ENCODE measurements at places on chromosomes 1 and 21.

- DNase-seq = no peak
Measured at GRCh38 chr1:235806123-235806522, 60.6 kb downstream of the LYST start.

GRCh38 chr1:221182791-221183533, 303.7 kb downstream of the HLX start:
- DNase-seq = no peak

GRCh38 chr1:221723848-221724236, 18.0 kb downstream of the DUSP10 start:
- no peak for DNase-seq

DNA sequence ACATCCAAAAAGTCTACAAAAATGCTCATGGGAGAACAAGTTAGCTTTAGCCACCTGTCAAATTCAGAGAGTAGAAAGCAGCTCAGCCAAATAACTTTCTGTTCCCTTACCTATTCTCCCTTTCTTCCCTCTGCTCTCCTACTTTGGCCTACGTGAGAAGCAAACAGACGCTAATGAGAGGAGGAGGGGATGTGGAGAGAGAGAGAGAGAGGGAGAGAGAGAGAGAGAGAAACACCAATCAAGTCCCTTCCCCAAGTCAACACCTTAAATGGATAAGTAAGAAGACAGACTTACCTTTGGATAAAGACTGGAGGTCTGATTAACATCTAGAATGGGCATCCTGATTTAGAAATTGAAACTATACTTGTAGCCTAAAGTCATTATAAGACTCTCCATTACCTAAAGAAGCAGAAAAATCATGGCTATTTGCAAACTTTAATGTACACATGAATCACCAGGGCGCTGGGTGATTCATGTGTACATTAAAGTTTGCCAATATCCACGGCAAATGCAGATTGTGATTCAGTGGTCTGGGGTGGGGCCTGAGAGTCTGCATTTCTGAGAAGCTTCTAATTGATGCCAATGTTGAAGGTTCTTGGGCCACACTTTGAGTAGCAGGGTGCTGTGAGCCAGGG, 13.1 kb upstream of the DUSP12 start:
- DNase-seq = no peak

DNA sequence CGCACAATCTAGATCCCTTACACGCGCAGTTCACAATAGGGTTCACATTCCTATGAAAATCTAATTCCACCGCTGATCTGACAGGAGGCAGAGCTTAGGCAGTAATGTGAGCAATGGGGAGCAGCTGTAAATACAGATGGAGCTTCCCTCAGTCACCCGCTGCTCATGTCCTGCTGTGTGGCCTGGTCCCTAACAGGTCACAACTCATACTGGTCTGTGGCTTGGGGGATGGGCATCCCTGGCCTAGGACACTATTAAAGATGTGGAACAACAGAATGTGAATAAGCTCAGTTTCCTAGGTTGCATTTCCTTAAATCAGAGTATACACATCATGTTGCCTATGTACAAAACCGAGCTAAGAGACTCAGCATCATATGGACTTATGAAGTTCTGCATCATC, 16.2 kb downstream of the IFI44 start:
- no peak for DNase-seq

DNA sequence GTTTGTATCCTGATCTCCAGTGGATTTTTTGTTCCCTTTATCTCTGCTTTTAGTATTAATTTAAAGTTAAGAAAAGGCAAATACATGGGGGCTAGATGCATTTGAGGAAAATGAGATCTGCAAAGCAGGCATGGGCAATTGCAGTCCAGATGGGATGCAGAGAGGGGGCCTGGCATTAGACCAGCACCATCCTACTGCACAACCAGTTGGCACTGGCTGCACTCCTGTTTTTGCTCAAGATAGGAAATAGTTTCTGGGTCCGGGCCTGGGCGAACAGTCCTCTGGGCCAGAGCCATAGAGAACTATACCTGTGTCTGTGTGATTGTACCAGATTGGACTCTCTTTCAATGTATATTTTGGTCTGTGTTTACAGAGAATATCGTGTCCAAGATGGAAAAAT, 34.0 kb upstream of the LEPR start:
- no peak for DNase-seq

- no peak for DNase-seq
Measured at GRCh38 chr1:85228972-85229371, 28.2 kb upstream of the SYDE2 start.
